Camera-type eye (tissue), 1 donor: ENCODE measurements at places on chromosomes 6 and 20. TPM values are rescaled to one million over a fixed set of nuclear protein-coding genes. Genes with fewer than 3 reads are reported as not detected.

UBD gene
- total RNA-seq = not detected

PCMTD2 gene
- total RNA-seq = 326 TPM

UNC93A gene
- not detected for total RNA-seq

DNAH8 gene
- 0.27 TPM for total RNA-seq

DAAM2 gene
- 28.1 TPM for total RNA-seq

TSPO2 gene
- total RNA-seq = not detected

NKX2-2 gene
- not detected for total RNA-seq

TCF21 gene
- not detected for total RNA-seq

KCNK17 gene
- total RNA-seq = 0.33 TPM

FAM209A gene
- 0.77 TPM for total RNA-seq

TRIM10 gene
- 1.0 TPM for total RNA-seq

IPCEF1 gene
- total RNA-seq = 2.1 TPM

WASF1 gene
- 31.2 TPM for total RNA-seq

STMND1 gene
- total RNA-seq = not detected

TUBB1 gene
- 3.7 TPM for total RNA-seq

SPAG4 gene
- total RNA-seq = 1.2 TPM

SLC2A10 gene
- 24.9 TPM for total RNA-seq

LY6G6C gene
- not detected for total RNA-seq

SRSF6 gene
- total RNA-seq = 156 TPM

NFKBIE gene
- 5.8 TPM for total RNA-seq

PTCRA gene
- not detected for total RNA-seq

TMC2 gene
- total RNA-seq = not detected

CLPSL2 gene
- not detected for total RNA-seq

GNAS-AS1 gene
- 1.8 TPM for total RNA-seq
